ENCODE measurements at places on chromosomes 4 and X.

GRCh38 chr4:67250131-67250896 is 295.0 kb downstream of the CENPC start:
- no peak for DNase-seq

DNA sequence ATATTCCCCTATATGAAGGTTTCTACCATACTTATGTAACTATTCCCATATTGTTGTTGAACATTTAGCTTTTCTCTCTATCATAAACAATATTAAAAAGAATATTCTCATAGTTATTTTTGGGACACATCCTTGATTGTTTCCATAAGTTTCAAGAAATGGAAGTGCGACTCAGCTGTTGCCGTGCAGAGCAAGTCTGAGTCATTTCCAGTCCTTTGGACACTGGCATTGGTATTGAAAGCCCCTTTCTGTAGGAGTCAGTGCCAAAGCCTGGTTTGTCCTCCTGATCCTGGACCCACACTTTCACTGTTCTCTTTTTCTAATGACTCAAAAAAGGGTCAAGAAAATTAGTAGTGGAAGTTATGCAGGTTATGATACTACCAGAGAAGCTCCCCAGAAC is 108.3 kb upstream of the DIAPH2 start:
- no peak for DNase-seq

- DNase-seq = no peak
These were observed 12.0 kb downstream of the PDLIM5 start for GRCh38 chr4:94463771-94464170.

GRCh38 chr4:48777739-48778138 is 2.3 kb downstream of the FRYL start:
- no peak for DNase-seq

DNA sequence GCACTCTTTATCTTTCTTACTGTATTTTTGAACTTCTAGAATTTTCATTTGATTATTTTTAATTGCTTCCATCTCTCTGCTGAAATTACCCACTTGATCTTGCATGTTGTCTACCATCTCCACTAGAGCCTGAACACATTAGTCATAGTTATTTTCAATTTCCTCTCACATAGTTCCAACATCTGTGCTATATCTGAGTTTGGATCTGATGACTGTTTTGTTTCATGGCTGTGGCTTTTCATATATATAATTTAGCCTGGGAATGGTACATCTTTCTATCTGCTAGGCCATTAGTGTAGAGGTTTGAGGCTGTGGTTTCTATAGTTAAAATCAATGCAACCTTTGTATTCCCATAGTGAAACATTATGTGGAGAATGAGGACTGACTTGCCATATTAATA is 33.2 kb downstream of the NPY2R start:
- no peak for DNase-seq

- no peak for DNase-seq
These were observed 281.1 kb downstream of the SLC7A11 start for GRCh38 chr4:137961051-137961438.

DNA sequence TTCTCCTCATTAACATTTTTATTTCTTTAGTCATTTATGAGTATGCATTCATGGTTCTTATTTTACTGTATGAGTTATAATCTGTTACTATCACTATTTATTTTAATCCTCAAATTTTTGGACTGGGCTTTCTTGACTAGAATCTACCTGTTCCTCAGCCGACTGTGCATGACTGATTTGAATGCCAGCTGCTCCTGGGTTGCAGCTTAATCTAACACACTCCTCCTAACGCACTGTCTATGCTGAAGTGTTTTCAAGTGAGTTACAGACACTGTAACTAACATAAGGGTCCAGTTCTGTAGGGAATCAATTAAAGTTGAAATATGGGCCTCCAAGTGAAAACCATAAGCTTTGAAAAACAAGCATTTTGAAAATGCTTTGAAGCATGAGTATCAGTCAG is 137.4 kb upstream of the ARSJ start:
- no peak for DNase-seq

GRCh38 chr4:3079694-3080123 is 5.2 kb downstream of the HTT start:
- no peak for DNase-seq

All from Caki2 (cell line).